NCI-H1417 treated with DMSO at 0.1 percent for 48 hours (cell line): ENCODE measurements at places on chromosomes 6 and 20.

- DNase-seq, result no peak
These were observed 72.0 kb downstream of the REV3L start for GRCh38 chr6:111411046-111411445.

DNA sequence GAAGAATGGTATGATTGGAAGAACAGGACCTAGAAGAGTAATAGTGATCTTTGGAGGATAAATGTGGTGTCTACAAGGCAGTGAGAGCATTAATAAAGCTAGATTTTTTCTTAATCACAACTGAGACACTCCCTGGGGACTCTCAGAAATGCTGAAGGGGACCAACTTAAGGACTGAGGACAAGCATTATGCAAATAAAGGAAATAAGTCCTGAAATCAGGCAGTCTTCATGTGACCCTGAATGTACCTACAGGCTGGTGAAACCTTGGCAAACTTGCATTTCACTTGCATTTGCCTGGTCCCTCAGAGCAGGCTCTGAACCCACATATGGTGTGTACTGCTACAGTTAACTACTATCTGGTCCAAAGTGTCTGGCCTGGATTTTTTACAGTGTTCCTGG lies 19.3 kb upstream of the TTK start:
- no peak for DNase-seq

- DNase-seq, result no peak
These were observed 15.7 kb downstream of the PLAGL2 start for GRCh38 chr20:32191873-32192272.

DNA sequence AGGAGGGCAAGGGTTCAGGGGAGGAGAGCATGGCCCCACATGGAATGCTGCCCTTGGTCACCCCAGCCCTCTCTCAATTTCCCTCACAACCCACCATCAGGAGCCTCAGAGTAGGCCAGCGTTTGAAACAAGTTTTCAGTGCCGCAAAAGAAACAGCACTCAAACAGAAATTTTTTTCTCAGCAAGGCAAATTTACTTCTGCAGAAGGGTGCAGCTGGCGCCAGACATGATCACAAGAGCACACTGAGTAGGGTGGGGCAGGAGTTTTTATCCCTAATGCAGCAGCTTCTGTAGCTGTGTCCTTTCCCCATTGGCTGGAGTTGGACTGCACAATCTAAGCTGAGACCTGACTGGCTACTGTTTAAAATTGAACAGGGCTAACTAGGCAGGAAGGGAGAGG lies 287.8 kb upstream of the CDYL start:
- DNase-seq, result no peak

DNA sequence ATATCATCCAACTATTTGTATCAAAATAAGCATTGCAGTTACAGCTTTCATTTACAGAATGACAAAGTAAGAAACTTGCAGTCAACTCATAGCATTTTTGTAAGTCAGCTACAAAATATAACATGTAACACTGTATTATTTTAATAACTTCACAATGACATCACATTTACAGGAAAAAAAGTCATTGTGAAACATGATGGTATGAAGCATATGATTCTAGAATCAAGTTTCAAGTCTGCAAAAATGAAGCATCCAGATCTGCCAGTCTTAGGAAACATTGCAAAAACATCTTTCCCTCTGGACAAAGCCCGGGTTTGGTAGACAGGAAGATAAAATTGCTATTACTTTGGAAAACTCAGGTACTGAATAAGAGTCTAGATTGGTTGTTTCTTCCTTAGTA lies 263.9 kb upstream of the NT5E start:
- no peak for DNase-seq

DNA sequence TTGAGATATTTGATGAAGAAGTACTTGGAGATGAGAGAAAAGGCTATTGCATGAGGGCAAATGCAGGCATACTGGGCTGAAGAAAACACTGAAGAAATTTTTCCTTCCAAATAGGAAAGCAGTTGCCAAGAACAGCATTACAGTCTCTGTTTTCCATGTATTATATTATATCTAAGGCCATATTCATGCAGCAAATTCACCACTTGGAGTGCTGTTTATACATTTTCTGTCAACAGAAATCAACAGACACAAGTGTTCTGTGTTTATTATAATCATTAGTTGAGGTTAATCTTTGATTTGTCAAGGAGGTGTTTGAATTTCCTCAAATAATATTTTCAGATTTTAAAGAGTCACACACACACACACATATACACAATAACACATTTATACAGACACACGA lies 268.8 kb upstream of the PLCB4 start:
- no peak for DNase-seq

GRCh38 chr6:85552652-85553051 lies 41.0 kb downstream of the SNX14 start:
- no peak for DNase-seq
